CD4-positive, alpha-beta T cell treated with Interleukin-4 for 4 hours (primary cell): ENCODE measurements at places on chromosomes 5 and 9.

DNA sequence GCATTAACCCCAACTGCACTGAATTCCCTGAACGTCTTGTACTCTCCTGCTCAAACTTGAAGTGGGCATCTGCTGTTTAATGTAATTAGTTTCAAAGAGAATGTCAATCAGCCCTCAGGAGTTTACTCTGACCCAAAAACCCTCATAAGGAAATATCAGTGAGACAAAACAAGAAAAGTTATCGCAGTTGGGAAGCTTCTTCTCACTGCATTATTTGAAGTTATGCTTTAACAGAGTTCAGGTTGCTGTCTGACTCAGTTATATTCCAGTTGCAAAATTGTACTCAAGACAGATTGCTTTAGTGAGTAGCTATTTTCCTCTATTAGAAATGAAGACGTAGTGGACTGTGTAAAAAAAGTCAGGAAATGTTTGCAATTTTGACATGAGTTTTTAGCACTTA is 52.1 kb downstream of the PPIC start:
- DNase-seq = no peak

DNA sequence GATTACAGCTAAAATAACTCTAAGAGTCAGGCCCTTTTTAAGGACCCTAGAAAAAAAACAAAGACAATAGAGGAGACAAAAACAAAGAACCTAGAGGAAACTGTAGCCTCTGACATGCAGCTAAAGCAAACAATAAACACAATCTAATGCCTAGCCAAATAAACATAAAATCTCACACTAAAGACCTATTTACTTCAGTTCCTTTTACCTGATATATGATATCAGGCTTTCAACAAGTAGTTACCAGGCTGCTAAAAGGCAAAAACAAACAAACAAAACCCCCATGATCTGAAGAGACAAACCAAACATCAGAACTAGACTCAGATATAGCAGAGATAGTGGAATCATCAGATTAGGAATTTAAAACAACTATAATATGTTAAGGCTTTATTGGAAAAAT is 226.5 kb upstream of the POU5F2 start:
- no peak for DNase-seq

DNA sequence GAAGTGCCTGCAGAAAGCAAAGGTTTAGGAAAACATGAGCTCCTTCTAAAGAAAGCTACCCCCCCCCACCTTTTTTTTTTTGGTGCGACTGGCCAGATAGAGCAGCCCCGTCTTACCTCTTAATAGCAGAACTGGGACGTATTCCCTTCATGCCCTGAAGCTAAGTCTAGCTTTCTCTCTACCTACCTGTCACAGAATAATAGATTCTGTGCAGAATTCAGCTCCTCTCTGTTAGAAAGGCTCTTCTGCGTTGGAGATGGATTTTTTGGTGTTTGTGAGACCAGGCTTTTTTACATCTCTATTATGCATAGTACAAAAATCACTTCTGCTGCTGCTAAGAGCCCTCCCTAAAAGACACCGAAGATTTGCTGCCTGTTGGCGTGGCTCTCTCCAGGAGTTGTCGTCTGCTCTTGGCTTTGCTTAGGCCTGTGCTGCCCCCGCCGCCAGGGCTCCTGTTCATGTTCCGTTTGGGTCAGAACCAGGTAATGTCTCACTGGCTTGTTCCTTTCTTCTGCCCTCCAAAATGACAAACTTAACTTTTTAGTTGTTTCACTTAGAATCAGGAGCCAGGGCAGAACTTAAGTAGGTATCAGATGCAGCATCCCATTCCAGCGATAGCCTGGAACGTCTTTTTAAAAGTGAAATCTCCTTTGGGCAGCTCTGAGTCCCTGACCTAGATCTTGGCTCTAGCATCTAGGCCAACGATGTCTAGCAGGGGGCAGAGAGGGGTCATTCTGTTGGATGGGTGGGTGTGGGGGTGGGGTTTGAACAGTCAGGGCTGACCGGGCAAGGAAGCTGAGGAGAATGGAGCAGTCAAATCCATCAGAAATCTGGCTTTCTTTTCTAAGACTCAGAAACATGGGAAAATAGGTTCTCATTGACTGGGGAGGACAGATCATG is 2.5 kb downstream of the TRIO start:
- DNase-seq = no peak

DNA sequence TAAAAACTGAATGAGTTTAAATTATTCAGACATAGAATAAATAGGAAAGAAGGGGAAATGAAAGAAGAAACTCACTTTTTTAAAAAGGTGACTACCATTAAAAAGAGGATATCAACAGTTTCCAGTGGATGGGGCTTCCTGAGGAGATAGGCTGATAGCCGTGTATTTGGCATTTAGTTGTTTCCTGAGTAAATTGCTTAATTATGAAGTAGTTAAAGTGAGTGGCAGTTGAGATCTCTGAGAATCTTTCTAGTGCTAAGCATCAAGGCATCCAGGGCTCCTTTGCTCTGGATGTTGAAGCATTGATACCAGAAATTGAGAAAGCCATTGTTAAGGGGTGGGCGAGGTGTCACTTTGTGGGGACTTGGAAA is 2.7 kb downstream of the TNFAIP8 start:
- no peak for DNase-seq

- DNase-seq = peak; percentile 69
Observed at GRCh38 chr5:67221487-67222242, 25.1 kb upstream of the CD180 start.

- no peak for DNase-seq
Observed at GRCh38 chr5:139731281-139731680, 64.3 kb upstream of the PSD2 start.

DNA sequence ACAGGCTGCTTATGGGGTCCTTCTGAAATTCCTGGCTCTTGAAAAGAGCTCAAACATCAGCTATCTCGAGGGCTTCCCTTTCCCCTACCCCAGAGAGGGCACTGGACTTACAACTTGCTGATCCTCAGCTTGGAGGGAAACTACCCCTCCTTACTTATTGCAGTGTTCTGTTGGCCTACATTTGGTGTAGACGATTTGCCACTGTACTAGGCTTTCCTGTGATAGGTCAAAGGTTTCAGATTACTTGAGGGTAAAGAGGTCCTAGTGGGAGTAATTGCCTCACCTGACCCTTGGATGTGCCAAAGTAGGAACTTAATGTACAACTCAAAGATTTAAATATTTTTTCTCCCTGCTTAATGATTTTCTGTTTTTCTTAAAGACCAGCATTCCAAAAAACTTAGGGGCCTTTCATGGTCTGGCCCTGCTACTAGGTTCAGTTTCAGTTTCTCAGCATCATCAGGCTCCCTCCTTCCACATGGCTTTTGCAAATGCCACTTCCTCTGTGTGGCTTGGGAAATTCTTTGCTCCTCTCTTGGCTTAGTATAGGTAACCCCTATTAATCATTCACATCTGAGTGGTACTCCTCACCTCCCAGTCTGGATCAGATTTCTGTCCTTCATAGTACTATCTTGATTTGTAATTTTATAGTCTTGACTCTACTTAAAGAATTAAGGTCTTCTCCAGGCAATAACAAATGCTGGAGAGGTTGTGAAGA is 32.4 kb downstream of the CYSTM1 start:
- DNase-seq = no peak

GRCh38 chr9:116937361-116937760 is 250.3 kb downstream of the TRIM32 start:
- DNase-seq = no peak

GRCh38 chr9:127611603-127611898 is 526 bp upstream of the STXBP1 start:
- no peak for DNase-seq

- DNase-seq = no peak
Observed at GRCh38 chr5:149177339-149177843, 36.1 kb downstream of the ABLIM3 start.

GRCh38 chr5:71988808-71989207 is 118.5 kb upstream of the MAP1B start:
- no peak for DNase-seq

- no peak for DNase-seq
Observed at GRCh38 chr5:174371600-174372094, 326.1 kb downstream of the NSG2 start.

DNA sequence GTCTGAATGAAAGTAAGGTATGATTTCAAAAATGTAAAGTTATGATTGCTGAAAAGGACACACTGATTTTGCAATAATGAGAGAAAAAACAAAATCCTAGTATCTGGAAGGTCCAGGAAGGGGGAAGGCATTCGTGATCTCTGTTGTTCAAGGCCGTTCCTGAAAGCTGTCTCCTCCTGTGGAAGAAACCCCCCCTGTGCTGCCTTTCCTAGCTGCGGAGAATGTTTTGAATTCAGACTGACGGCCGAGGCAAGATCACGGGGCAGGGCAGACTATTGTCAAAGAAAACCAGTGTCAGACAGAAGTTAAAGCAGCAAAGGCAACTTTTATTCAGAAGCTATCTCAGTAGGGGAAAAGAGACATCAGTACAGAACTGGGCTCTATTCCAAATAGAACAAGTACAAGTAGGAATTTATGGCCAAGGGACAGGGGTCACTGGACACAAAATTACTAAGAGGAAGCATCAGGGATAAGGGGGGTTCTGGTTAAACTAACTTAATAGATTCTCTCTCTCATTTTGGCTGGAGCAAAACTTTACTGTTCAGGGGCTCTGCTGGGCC is 61.9 kb upstream of the IGFBPL1 start:
- DNase-seq = no peak

GRCh38 chr9:36950389-36950788 is 83.7 kb downstream of the PAX5 start:
- DNase-seq = no peak

DNA sequence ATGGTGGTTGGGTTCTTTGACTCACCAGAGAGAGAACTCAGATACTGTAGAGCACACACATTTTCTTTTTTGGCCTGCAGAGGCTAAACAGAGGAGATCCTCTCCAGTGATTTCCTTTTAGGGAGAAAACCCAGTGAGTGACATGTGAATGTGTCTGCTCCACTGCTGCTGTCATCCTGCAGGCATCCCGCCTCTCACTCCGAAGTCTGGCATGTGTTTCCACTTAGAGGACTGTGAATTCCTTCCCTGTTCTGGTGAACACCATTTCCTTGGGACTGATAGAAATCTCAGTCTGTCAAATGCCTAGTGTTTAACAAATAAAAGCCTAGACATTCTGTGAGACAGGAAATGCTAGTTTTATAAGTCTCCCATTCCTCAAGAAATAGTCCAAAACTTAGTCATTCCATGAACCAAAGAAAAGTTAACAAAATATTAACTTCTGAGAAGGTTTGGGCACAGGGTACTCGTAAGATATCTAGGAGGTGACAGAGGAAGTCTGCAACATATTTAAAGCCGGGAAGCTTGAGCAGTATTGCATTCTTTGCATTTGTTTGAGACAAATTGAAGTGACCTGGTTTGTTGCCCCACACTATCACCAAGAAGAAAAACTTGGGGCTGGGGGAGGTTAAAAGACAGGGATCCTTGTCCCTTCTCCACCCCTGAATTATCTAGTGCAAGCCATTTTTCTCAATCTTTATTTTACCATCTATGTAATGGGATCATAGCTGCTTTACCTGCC is 74.9 kb upstream of the NIPAL4 start:
- DNase-seq = no peak

GRCh38 chr5:160694896-160695295 is 157.1 kb downstream of the ATP10B start:
- no peak for DNase-seq

DNA sequence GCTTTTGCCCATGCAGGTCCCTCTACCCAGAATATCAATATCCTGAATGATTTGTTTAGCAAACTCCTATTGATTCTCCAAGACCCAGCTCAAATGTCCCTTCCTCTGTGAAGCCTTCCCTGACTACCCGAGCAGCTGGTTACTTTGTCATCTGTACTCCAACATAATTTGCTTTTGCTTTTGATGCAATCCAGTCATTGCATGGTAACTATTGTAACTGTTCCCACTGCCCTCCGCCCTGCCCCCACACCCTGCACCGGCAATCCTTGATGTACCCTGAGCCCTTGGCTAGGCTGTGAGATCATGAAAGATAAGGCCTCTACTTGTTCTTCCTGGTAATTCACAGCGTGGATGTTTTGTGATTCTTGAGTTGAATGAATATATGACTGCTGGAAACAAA is 119.9 kb upstream of the BOD1 start:
- DNase-seq = no peak

DNA sequence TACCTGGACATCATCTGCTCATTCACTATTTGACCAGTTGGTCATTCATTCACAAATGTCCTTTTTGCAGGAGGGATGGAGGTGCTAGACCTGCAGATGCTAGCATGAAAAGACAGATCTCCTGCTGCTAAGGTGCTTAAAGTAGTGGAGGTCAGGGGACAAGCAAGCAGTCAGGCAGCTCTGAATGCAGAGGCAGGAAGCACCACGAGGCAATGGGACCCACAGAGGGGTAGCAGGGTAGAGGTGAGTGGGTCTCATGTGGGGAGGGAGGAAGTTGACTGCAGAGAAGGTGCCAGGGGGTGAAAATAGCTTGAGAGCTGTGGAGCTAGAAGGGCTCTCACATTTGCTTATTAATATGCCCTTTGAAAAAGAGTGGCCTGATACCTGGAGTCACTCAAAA is 25.2 kb downstream of the FXN start:
- DNase-seq = no peak

- no peak for DNase-seq
Observed at GRCh38 chr5:124872615-124873014, 126.2 kb upstream of the ZNF608 start.

- DNase-seq = no peak
Observed at GRCh38 chr5:18079831-18080230, 445.6 kb downstream of the TAF11L14 start.

DNA sequence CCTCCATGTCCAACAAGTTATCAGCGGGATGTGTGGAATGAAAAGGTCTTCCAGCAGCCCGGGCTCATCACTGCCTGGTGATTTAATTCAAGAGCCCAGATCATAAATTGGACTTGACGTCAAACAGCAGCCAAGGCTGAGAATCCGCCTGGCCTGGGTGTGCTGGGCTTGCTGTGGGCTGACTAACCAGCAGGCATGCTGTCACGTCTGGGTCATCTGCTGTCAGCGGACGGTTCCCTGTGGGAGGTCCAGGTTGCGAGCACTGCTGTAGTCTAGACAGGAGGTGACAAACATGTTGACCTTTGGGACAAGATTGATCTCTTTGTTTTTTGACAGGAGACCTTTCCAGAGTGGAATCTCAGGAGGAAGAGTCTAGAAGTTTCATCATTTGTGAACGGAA is 289.7 kb downstream of the OSTF1 start:
- no peak for DNase-seq

GRCh38 chr5:107950776-107951175 is 280.0 kb upstream of the EFNA5 start:
- DNase-seq = no peak

- peak; percentile 6 for DNase-seq
Observed at GRCh38 chr9:35605351-35606137, 482 bp downstream of the TESK1 start.

GRCh38 chr5:56910210-56910965 is 992 bp downstream of the SETD9 start:
- no peak for DNase-seq
